Thoracic aorta (tissue), 2 donors: ENCODE measurements at places on chromosomes 1 and 21. TPM values are rescaled to one million over a fixed set of nuclear protein-coding genes. Genes with fewer than 3 reads are reported as not detected.

DNA sequence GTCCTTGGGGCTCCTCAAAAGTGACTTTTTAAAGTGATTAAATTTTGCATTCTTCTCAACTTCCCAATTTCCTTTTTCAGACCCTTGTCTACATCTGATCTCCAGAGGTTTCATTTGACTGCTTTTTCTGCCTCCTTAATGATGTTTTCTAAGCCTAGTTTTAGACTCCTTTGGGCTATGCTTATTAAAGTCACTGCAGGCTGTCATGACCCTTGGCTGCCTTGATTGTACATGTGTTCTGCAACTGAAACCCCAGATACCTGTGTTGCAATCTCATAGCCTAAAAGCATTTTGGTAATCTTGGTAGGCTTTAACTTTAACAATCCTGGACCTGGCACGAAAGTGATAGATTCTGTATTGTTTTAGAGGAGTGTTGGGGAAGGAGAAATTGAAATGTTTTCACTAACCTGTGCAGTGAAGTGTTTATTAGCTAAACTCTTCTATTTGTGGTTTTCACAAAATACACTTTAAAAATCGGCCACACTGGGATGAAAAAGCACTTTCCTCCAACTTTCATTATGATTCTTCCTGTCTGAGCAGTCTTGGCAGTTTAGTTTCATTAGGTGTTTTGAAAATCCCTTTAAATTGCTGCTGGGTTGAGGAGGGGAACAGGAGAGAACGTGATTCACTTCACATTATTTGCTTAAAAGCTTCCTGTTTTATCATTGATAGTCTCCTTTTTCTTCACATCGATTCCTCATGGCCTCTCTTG lies 4.9 kb downstream of the MACO1 start:
- H3K27me3 ChIP-seq, result no peaks in the 10 kb centered on the region
- no peak for DNase-seq
- H3K4me1 ChIP-seq, result peaks cover 55% of the 10 kb centered on the region

- H3K4me3 ChIP-seq, result no peak overlapping the region
- no peaks in the 10 kb centered on the region for H3K27me3 ChIP-seq
- DNase-seq, result no peak
- H3K4me1 ChIP-seq, result no peaks in the 10 kb centered on the region
- H3K36me3 ChIP-seq, result no peaks in the 10 kb centered on the region
Measured at GRCh38 chr1:110159168-110159567, 8.9 kb downstream of the SLC6A17 start.

DNA sequence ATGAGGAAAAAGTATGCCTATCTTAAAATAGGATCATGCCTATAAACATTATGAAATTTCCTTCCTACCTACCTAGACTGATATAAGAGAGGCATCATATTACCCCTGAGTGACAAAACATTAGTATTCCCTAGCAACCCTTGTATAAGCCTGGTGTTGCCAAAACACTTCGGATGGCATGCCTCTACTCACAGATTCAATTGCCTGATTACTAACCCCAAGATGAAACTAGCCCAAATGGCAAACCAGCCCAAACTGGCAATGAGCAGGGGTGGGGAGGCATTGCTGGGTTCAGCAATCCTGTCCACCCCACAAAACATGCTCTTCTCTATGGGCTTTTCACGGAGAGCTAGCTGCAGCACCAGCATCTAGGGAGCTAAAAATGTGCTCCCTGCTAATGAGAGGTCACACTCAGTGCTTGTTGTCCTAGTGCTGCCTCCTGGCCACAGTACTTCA lies 13.9 kb downstream of the PALMD start:
- no peak overlapping the region for H3K27ac ChIP-seq
- H3K27me3 ChIP-seq, result no peaks in the 10 kb centered on the region
- DNase-seq, result no peak
- no peaks in the 10 kb centered on the region for H3K36me3 ChIP-seq
- H3K4me1 ChIP-seq, result no peaks in the 10 kb centered on the region

DNA sequence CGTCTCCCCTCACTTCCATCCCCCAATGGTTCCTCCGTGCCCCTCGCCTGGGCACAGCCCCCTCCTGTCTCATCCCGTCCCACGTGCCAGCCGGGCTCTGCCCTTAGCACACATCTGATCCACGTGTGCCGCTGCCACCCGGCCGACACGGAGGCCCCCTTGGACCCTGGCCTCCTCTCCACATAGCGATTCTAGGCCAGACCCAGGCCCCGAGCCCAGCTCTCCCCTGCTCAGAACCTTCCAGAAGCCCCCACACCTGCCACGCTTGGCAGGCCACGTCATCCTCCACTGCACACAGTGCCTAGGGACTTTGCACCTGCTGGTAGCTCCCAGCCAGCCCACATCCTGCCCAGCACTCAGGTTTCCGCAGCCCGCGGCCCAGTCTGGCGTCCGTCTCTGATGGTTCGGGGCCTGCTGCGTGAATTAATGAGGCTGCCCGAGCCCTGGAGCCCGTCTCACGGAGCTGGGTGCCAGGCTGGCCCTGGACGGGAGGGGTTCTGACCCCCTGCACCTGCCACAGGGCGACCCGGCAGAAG lies 20.1 kb downstream of the PLCH2 start:
- no peaks in the 10 kb centered on the region for H3K36me3 ChIP-seq
- no peaks in the 10 kb centered on the region for H3K27me3 ChIP-seq
- H3K27ac ChIP-seq, result no peak overlapping the region
- DNase-seq, result no peak

DNA sequence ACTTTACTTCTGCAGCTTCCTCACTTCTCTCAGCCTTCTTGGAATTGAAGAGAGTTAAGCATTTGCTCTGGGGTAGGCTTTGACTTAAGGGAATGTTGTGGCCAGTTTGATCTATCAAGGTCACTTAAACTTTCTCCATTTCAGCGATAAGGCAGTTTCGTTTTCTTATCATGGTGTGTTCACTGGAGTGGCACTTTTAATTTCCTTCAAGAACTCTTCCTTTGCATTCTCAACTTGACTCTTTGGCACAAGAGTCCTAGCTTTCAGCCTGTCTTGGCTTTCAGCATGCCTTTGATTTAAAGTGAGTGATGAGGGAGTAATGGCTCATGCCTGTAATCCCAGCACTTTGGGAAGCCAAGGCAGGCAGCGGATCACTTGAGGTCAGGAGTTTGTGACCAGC lies 38.7 kb downstream of the HS2ST1 start:
- H3K4me3 ChIP-seq, result no peak overlapping the region
- no peak for DNase-seq
- H3K4me1 ChIP-seq, result no peaks in the 10 kb centered on the region
- no peaks in the 10 kb centered on the region for H3K27me3 ChIP-seq
- no peak overlapping the region for H3K27ac ChIP-seq

DNA sequence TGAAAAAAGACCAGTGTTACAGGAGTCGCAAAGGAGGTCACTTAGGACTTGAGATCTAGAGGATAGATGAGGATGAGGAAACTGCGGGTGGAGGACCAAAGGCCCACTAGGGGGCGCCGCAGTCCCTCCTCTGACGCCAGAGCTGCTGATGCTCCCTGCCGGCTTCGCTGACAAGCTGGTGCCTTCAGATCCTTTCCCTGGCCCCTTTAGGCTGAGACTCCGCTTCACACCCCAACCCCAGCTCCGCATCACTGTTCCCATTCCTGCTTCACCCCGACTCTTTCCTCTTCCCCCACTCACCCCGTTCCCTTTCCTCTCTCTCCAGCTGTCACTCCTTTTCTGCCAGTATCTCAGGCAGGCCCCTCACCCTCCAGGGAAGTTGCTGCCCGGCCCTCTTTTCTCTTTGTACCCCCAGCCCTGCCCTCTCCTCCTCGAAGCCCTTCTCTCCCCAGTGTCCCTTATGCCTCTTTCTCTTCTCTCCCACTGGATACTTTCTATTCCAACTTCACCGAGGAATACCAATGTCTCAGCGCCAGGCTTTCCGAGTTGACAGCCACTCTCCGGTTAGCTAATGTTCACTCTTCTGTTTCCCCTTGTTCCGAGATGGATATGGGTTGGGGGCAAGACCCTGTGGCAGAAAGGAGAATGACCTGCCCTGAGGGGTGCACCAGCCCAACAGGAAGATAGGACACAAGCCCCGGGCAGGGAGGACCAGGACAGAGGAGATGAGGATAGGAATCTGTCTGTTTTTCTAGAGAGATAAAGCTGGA lies 4.5 kb downstream of the KCNJ9 start:
- H3K4me3 ChIP-seq, result peak overlapping the region; percentile 48
- no peaks in the 10 kb centered on the region for H3K27me3 ChIP-seq
- peaks cover 18% of the 10 kb centered on the region for H3K4me1 ChIP-seq
- no peak for DNase-seq
- H3K36me3 ChIP-seq, result peaks cover 2% of the 10 kb centered on the region

- H3K4me1 ChIP-seq, result no peaks in the 10 kb centered on the region
- no peaks in the 10 kb centered on the region for H3K36me3 ChIP-seq
- H3K4me3 ChIP-seq, result no peak overlapping the region
- H3K27me3 ChIP-seq, result no peaks in the 10 kb centered on the region
- no peak overlapping the region for H3K27ac ChIP-seq
Measured at GRCh38 chr1:43503534-43503933, 27.1 kb upstream of the PTPRF start.

GRCh38 chr1:17795836-17796645 lies 40.9 kb downstream of the ACTL8 start:
- no peak overlapping the region for H3K27ac ChIP-seq
- H3K27me3 ChIP-seq, result no peaks in the 10 kb centered on the region
- H3K4me1 ChIP-seq, result no peaks in the 10 kb centered on the region
- no peak overlapping the region for H3K4me3 ChIP-seq
- no peaks in the 10 kb centered on the region for H3K36me3 ChIP-seq

- no peak overlapping the region for H3K4me3 ChIP-seq
- H3K4me1 ChIP-seq, result peaks cover 3% of the 10 kb centered on the region
- no peaks in the 10 kb centered on the region for H3K27me3 ChIP-seq
- no peak overlapping the region for H3K27ac ChIP-seq
- no peak for DNase-seq
Measured at GRCh38 chr1:228272331-228272791, 64.5 kb downstream of the OBSCN start.

- peaks cover 30% of the 10 kb centered on the region for H3K4me1 ChIP-seq
- DNase-seq, result no peak
- peaks cover 22% of the 10 kb centered on the region for H3K36me3 ChIP-seq
- no peaks in the 10 kb centered on the region for H3K27me3 ChIP-seq
- H3K4me3 ChIP-seq, result peak overlapping the region; percentile 52
Measured at GRCh38 chr1:155379631-155380090, 59.0 kb downstream of the RUSC1 start.

DNA sequence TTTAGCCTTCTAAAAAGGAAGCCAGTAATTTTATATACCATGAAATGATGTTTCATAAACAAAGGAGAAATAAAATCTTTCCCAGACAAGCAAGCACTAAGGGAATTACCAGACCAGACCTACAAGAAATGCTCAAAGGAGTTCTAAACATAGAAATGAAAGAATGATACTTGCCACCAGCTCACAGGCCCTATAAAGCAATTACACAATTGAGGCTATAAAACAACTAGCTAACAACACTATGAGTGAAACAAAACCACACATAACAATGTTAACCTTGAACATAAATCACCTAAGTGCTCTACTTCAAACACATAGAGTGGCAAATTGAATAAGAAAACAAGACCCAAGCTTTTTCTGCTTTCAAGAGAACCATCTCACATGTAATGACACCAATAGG lies 123.8 kb downstream of the BARHL2 start:
- H3K27ac ChIP-seq, result no peak overlapping the region
- H3K36me3 ChIP-seq, result no peaks in the 10 kb centered on the region
- DNase-seq, result no peak
- no peaks in the 10 kb centered on the region for H3K27me3 ChIP-seq
- H3K4me1 ChIP-seq, result no peaks in the 10 kb centered on the region

GRCh38 chr1:209513226-209513625 lies 70.3 kb upstream of the CAMK1G start:
- no peaks in the 10 kb centered on the region for H3K4me1 ChIP-seq
- no peak for DNase-seq
- no peak overlapping the region for H3K27ac ChIP-seq
- no peaks in the 10 kb centered on the region for H3K36me3 ChIP-seq
- no peaks in the 10 kb centered on the region for H3K27me3 ChIP-seq
- H3K4me3 ChIP-seq, result no peak overlapping the region

GRCh38 chr1:162347281-162347680 lies 29.4 kb downstream of the SPATA46 start:
- no peak overlapping the region for H3K27ac ChIP-seq
- DNase-seq, result no peak
- no peaks in the 10 kb centered on the region for H3K27me3 ChIP-seq
- no peaks in the 10 kb centered on the region for H3K4me1 ChIP-seq

GRCh38 chr1:7942214-7942921 lies 1.7 kb upstream of the TNFRSF9 start:
- no peak for DNase-seq
- no peaks in the 10 kb centered on the region for H3K27me3 ChIP-seq
- H3K4me1 ChIP-seq, result peaks cover 18% of the 10 kb centered on the region
- no peak overlapping the region for H3K27ac ChIP-seq
- peak overlapping the region; percentile 69 for H3K4me3 ChIP-seq
- H3K36me3 ChIP-seq, result no peaks in the 10 kb centered on the region

TNFRSF8 gene
- 0.54 TPM for total RNA-seq

NOL9 gene
- total RNA-seq, result 38.9 TPM

TIE1 gene
- 23.7 TPM for total RNA-seq

KRTAP10-12 gene
- total RNA-seq, result not detected

CCDC17 gene
- 4.0 TPM for total RNA-seq

GRHL3 gene
- 1.3 TPM for total RNA-seq

CAPN8 gene
- 17.5 TPM for total RNA-seq

ANGEL2 gene
- total RNA-seq, result 76.2 TPM

NUP133 gene
- total RNA-seq, result 25.0 TPM

C1orf115 gene
- 9.7 TPM for total RNA-seq

MFN2 gene
- 50.1 TPM for total RNA-seq

DAB1 gene
- not detected for total RNA-seq

RABGAP1L gene
- 37.9 TPM for total RNA-seq

GADD45A gene
- total RNA-seq, result 262 TPM
